CD4-positive, alpha-beta T cell treated with Interleukin-15 for 4 hours (primary cell): ENCODE measurements at places on chromosomes 16 and 17.

DNA sequence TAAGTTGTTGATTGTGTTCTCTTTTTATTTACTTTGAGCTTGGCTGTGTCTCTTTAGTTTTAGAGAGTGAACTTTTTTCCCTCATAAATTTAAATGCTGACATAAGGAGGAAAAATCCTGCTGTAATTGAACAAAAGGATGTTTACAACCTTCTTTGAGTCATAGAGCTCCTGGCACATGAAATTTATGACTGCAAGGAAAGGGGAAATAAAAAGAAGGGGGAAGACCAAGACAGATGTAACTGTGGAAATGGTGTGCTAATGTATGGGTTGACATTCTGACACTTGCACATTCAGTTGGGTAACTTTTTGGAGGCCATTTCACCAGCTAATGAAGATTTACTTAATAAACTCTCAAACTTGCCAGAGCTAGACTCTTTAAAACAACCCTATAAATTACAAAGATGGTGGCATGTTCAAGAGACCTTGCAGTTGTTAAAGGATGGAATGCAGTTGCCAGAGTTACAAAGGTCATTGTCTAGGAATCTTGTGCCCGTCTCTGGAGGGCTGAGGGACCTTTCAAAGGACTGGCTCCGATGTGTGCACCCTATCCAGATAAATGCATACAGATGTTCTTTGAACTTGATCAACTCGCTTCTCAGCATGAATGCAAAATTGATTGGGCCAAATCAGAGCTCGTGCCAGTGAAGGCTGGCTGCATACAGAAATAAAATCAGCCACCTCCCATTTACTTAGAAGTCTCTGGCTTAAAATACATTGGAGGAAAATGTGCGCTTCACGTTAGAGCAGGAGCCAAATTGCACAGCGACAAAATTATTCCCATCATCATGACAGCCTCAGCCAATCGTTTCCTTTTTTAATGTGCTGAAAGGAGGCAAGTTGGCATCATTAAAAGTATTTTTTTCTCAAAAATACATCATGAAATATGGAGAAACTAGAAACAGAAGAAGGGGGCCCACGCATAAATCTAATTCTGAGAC lies 289.0 kb upstream of the XYLT1 start:
- no peak for DNase-seq

DNA sequence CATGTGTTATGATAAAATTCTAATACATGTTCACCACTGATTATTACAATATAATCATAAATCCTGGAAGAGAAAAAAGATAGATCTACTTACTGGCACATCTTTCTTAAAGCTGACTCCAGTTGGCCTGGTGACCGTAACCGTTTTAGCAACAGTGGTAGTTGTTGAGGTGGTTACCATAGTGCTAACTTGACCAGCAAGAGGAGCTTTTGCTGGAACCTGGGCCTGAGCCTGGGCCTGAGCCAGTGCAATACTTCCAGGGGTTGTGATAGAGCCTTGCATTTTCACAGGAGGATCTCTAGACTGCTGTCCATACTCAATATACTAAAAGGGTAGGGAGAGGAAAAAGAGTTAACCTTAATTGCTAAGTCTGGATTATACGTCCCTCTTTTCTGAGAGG lies 36.2 kb downstream of the SETD6 start:
- DNase-seq = no peak

GRCh38 chr17:34252444-34253138 lies 2.5 kb upstream of the CCL2 start:
- DNase-seq = no peak

DNA sequence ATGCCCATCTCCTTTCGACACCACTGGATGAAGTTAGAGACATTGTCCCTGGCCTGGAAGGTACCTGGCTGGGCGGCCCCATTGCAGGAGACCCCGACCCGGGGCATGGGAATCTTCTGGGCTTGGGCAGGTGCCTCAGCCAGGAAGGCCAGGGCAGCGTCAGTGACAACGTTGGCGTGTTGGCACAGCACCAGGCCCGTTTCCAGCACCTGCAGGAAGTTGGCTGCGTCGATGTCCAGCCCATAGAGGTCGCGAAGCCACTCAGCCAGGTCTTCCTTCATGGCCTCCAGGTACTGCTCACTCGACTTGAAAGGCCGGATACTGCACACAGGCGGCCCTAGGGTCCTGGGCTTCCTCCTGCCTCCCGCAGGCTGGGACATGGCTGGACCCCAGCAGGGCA lies 568 bp downstream of the GAS2L2 start:
- no peak for DNase-seq

DNA sequence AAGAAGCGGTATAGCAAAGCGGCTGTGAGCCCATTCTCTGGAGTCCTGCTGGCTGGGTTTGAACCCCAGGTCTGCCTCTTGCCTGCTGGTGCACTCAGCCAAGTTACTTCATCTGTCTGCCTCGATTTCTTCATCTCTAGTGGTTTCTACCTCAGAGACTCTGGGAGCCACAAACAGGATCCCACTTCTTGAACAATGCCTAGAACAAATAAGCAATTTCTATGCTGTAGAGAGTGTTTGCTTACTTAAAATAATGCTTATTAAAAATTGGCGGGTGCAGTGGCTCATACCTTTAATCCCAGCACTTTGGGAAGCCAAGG lies 75.5 kb downstream of the CMIP start:
- no peak for DNase-seq

DNA sequence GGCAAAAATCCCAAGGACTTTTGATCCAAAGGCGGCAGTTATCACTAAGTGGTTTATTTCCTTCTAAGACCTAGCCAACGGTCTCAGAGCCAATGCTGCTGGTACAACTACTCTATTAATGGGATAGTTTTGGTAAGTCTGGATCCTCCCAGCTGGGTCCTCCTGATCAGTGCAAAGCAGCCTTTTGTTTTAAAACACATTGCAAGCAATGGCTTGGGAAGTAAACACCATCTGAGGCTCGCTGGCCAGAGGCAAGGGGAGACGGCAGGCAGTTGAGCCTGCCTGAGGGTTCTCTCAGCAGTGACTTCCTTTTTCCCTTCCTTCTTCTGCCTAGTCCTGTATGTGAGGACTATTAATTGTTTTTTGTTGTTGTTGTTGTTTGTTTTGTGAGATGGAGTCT lies 1.6 kb upstream of the SLC5A10 start:
- DNase-seq = no peak

DNA sequence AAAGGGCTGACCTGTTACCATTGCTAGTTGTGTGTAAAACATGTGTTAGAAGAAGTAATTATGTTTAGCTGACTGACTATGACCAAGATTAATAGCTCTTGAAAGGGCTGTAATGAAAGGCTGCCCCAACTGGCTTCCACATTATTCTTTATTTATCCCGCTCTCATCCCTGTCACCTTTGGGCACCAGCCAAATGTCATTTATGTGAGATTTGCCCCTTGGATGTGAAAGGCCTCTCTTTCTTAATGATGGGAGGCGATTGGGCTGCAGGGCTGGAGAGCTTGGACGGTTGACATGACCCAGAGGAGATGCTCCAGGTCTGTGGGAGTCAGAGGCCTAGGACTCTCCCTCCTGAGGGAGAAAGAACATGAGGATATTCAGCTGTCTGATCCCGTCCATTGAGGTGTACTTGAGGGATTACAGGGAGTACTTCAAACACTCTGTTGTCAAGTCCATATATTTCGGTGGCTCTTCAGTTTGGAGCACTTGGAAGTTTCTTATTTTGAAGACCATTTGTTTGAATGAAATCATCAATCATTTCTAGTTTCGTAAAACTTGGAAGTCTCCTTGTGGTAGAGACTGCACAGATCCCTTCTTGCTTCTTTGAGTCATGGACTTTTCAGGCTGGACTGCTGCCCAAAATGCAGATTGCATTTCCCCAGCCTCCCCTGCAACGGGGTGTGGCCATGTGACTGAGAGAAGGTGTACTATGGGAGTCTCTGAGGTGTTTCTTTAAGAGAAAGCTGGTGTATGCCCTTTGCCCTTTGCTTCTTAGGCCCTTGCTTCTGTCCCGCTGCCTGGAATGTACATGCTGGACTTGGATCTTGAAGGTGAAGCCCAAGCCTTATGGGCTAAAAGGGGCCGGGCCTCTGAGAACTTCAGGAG lies 51.3 kb downstream of the FTO start:
- DNase-seq = no peak

- no peak for DNase-seq
Observed at GRCh38 chr17:67680445-67681224, 37.1 kb upstream of the NOL11 start.

DNA sequence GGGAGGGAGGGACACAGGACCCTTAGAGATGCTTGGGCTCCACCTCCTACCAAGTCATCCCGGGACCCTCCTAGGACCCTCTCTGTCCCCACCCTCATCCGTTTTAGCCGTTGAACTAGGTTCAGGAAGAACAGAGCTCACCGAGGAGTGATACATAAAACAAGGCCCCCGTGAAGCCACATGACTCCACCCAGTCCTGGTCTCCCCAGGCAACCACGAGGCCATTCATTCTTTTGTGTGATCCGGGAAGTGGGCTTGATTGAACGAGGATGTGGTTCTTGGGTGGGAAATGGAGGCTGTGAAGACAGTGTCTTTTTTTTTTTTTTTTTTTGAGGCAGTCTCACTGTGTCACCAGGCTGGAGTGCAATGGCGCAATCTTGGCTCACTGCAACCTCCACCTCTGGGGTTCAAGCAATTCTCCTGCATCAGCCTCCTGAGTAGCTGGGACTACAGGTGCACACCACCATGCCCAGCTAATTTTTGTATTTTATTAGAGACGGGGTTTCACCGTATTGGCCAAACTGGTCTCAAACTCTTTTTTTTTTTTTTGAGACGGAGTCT lies 14.8 kb downstream of the TRARG1 start:
- DNase-seq = peak; percentile 83

- DNase-seq = no peak
Observed at GRCh38 chr16:49498666-49499413, 125.2 kb downstream of the C16orf78 start.

GRCh38 chr16:22861580-22861979 lies 47.6 kb downstream of the HS3ST2 start:
- DNase-seq = no peak

- no peak for DNase-seq
Observed at GRCh38 chr16:68528233-68528632, 10.9 kb upstream of the ZFP90 start.

DNA sequence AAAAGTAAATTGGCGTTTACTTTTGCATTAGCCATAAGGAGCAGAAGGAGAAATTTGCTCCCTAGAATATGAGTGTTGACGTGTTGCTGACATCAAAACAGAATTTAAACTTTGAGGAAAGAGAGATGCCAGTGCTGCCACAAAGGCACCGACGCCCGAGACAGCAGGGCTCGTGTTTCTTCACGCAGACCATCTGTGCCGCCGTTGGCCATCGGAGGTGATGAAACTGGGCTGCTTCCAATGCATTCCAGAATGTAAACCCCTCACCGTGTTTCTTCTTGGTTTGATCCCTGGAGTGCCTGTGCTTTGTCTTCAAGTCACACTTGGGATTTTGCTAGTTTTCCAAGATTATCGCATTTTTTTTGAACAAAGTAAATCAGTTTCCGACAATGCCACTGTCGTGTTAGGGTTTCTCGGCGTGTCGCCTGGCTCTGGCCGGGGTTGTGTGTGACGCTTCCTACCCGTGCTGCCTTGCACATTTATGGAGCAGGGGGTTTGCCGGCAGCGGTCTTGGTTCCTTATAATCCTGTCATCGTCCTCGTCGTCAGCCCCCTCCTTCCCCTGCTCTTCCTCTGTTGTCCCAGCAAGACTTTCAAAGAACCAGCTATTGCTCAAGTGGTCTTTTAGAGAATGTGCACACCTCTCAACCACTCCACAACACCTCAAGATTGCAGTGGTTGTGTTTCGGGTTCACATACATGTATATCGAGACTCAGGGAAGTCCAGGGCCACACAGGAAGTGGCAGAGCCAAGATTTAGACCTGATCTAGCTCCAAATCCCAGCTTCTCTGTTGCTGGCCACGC lies 103.9 kb downstream of the METRNL start:
- DNase-seq = no peak

DNA sequence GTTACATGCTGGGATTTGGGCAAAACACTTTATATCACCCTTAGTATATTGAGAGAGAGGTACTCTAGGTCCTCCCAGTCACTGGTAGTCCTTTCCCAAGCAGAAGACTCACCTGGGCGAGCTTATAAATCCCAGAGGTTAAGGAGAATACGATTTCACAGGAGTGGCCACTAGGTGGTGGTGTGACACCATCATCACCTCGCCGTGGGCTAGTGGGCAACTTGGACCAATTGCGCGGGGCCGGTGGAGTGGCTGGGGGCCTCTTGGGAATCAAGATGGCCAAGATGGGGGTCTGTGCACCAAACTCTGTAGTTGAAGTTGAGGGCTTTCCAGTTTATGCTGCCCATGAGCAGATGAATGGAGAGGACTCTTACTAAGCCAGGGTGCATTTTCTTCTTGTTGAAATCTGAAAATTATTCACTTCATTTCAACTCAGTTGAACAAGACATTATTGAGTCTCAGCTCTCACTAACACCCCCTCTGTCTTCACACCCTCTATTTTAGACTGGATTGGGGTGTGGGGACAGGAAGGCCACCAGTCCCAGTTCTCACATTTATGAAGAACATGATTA lies 38.2 kb upstream of the PIRT start:
- DNase-seq = no peak

- DNase-seq = no peak
Observed at GRCh38 chr17:56298846-56299245, 145.6 kb downstream of the ANKFN1 start.

DNA sequence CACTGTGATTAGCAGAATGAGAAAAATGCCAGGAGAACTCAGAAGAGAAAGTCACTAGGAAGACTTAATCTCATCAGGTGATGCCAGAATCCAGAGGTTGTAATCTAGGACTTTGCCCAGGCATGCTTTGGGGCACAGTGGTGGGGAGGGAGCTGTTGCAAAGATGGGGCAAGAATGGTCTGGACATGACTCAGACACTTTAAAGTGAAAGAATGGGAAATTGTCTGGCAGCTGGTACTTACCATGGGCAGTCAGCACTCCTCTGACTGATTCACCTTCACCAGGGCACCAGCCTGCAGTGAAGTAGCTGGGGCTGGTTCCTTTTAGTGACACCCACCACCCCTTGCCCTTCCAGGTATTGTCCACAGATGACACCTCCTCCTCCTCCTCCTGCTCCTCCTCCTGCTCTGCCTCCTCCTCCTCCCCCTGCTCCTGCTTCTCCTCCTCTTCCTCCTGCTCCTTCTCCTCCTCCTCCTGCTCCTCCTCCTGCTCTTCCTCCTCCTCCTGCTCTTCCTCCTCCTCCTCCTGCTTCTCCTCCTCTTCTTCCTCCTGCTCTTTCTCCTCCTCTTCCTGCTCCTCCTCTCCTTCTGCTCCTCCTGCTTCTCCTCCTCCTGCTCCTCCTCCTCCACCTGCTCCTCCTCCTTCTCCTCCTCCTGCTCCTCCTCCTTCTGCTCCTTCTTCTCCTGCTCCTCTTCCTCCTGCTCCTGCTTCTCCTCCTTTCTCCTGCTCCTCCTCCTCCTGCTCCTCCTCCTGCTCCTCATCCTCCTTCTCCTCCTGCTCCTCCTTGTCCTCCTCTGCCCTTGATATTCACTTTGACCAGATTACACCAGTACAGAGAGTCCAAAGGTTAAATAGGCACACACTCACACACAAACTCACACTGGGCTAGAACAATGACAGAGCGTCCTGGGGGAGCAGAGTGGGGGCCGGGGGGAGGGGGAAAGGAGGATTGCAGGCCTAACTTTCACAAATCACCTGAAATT lies at the start of gene CHD9NB:
CHD9NB (minus strand) TSS at position 379 of the 983 bp plus-strand sequence. CDS start 8,739 bp downstream, outside the sequence.
- no peak for DNase-seq

GRCh38 chr17:11296994-11297393 lies 56.0 kb downstream of the SHISA6 start:
- DNase-seq = no peak

GRCh38 chr16:86019446-86020047 lies 120.6 kb downstream of the IRF8 start:
- no peak for DNase-seq
